ENCODE measurements at places on chromosomes 13 and 19.
A peak's percentile ranks its signal among the peaks of the same experiment; 100 is the strongest.

DNA sequence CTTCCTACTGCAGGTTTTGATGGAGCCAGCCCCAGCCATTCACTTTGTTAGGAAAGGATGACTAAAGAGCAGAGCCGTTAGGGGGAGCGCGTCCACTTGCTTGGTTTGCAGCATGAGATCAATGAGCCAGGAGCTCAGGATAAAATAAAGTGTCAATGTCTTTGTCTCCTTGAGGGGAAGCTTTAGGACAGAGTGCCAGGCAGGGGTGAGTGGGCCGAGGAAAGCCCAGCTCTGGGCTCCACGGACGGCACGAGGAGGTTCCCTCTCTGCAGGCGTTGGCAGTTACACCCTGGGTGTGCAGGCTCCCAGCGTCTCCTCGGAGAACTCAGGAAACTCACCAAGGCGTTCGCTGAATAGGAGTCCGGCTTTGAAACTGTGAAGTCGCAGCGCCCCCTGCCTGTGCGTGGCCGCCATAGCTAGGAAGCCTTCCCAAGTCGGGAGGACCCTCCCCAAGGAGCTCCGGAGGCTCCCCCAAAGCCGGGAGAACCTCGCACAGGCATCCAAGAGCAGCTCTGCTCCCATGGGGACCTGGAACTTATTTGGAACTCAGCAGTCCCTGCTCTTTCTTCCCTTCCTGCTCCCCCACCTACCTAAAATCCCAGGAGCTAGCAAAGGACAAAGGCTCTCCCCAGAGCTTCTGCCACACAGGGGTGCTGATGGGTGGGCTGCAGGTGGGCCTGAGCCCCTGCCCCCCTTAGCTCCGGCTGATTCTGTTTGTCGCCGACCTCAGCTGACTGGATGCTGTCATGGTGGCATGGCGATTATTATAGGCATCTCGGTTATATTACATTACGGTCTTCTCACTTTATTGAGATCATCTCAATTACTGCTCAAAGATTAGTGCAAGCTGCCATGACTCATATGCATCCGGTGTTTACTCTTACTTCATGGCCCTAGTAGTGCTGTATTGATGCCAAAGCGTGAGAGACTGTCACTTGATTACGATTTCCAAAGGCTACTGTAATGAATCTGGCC, 34.4 kb downstream of the GSX1 start:
- DNase-seq = peak; percentile 80

DNA sequence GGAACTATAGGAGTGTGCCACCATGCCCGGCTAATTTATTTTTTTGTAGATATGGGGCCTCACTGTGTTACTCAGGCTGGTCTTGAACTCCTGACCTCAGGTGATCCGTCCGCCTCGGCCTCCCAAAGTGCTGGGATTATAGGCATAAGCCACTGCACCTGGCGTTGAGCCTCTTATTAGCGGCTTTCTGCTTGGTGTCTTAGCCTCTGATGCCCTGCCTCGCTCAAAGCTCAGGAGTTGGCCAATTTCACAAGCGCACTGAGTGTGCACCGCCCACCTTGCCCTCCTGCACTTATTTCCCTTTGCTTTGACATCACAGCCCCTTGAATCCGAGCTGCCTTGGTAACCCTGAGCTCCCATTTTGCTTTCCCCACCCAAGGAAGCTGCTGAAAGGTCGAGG, 10.1 kb downstream of the YIPF2 start:
- DNase-seq = no peak

GRCh38 chr19:1262623-1263123, 6.5 kb upstream of the CIRBP start:
- no peak for DNase-seq

- DNase-seq = no peak
Measured at GRCh38 chr13:112781287-112781686, 91.4 kb downstream of the ATP11A start.

DNA sequence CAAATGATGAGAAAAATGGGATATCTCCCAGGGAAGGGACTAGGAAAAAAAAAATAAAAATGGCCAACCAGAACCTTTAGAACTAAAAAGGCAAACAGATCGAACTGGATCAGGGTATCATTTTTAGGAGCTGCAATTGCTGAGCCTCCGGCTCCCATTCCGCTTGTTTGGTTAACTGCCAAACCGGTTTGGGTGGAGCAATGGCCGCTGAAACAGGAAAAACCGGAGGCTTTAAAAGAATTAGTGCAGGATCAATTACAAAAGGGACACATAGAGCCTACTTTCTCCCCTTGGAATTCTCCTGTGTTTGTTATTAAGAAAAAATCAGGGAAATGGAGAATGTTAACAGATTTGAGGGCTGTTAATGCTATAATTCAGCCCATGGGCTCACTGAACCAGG, 12.7 kb upstream of the ZNF443 start:
- DNase-seq = no peak

DNA sequence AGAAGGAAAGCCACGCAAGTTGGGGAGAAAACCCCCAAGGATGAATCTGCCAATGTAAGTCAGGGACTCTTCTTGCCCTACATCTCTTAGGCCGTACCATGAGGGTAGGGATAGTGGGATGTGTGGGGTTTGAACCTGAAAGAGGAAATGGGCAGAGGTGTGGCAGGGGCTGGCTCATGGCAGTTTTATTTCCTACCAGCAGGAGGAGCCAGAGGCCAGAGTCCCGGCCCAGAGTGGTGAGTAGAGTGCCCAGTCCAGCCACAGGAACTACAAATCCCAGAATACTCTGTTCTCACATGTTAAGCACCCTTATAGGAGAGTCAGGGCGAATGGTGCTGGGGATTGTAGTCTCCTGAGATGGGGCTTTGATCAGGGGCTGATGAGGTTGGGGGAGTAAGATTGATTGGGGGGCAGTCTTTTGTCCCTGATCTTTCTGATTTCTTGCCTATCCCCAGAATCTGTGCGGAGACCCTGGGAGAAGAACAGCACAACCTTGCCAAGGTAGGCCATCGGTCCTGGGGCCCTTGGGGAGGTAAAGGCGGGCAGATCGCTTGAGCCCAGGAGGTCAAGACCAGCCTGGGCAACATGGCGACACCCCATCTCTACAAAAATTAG, 16.5 kb downstream of the VASP start:
- DNase-seq = peak; percentile 54

DNA sequence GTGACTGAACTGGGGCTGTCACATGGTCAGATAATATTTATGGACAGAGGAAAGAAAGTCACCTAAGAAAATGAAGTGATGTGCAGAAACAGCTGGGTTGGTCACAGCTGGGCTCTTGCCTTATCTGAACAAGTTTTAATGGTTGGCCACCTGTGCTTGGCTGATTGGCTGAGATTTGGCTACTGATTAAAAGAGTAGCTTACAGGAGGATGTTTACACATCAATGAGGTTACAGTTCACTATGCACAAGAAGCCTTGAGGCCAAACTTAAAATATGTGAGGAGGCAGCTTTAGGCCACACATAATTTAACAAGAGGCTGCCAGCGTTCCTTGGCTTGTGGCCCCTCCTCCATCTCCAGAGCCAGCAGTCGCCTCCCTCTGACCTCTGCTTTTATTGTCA, 99.2 kb upstream of the C1QTNF9B start:
- no peak for DNase-seq

DNA sequence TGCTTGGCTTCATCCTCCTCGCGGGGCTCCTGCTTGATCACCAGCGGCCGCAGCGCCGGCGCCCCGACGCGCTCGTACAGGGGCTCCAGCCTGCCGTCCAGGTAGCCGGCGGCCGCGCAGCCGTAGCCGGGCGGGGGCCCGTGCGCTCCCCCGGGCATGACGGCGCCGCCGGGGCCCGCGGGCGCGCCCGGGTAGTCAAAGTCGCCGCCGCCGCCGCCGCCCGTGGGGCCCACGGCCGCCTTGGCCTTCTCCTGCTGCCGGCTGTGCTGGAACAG, 497 bp downstream of the CEBPA start:
- no peak for DNase-seq

DNA sequence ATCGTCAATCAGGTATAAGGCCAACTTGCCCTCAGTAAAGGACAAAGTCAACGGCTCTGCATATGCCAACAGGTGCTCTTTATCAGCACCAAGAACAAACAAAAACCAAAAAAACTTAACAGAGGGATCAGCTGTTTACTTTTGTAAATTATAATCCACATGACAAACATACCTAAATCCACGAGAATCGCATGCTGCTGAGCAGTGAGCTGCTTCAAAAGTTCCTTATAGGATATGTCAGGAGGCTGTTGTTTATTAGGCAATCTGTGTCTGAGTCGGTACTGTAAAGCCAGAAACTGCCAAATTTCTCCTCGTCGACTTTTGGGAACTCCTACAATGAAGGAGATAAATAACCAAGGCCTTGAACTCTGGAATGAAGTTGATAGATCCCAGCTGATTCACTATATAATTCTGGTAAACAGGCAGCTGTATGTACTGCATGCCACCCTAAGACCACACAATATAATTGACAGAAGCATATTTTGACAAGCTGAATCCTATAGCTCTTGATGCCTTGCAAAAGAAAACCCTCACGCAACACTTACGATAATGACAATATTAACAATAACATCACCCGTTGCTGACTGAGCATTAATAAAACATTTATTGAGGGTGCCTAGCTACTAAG, 179.8 kb downstream of the TBC1D4 start:
- DNase-seq = no peak

DNA sequence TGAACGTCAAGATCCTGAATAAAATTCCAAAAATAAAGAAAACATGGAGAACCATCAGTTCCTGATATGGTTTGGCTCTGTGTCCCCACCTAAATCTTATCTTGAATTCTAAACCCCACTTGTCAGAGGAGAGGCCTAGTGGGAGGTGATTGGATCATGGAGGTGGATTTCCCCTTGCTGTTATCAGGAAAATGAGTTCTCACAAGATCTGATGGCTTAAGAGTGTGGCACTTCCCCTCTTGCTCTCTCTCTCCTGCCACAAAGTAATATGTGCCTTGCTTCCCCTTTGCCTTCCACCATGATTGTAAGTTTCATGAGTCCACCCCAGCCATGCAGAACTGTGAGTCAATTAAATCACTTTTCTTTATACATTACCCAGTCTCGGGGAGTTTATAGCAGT, 827.4 kb downstream of the GPC5 start:
- no peak for DNase-seq

DNA sequence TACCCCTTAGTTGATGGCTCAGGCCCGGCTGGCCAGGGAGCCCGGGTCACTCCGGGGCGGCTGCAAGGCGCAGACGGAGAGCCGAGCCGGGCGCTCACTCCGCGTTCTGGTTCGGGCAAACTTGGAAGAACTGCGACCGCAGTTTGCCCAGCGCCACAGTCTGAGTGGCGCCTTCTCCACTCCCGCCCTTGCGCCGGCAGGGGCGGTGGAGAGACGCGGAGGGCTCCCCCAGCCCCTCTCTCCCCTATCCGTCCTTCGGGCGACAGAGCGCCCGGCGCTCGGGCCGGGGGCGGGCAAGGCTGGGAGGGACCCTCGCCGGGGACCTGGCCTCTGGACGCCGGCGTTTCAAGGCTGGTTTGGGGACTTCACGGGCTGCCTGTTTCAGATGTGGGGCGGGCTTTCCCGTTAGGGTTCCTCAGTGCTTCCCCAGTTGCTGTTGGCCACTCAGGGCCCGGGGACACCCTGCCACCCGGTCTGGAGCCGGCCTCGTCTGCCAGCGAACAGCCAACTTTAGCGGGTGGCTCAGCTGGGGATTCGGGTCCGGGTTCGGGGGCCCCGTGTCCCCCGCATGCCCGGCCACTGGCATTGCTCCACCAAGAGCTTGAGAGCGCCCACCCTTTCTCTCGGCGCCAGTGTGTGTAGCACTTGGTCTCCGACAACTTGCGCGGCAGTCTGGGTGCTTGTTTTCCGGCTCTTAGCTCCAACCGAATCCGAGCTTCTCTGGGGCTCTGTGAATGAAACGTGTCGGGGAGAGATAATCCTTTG, 1.5 kb downstream of the GPC6 start:
- DNase-seq = peak; percentile 57

DNA sequence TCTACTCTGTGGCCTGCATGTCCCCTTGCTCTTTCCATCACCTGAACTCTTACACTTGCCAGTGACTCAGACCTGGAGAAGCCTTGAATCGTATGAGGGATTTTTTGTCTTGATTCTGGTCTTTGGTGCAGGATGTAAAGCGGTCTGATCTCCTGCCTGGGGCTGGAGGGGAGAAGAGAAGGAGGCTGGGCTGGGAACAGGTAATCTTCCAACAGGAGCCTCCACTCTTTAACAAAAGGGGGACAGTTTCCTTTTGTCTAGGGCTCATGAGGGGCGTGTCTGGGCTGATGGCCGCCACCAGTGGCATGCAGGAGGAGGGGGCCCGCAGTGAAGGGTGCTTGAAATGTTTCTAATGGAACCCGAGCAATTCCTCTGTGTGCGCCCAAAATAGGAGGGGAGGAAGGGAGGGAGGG, 24.7 kb downstream of the NFIX start:
- DNase-seq = no peak

DNA sequence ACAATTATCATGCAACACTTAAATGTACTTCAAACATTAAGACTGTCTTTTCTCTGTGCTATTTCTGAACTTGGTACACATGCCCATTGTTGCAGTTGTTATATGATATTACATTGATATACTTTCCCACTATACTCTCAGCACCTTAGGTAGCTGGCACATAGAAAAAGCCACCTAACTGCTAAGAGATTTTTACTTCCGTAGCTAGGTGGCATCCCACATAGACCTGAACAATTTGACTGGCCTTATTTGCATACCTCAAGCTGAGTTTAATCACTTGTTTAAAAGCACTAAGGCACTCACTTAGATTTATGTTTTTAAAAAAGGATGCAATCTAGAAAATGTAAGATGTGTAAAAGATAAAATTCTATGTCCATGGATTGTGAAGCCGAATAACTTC, 194.2 kb downstream of the POU4F1 start:
- no peak for DNase-seq

- no peak for DNase-seq
Measured at GRCh38 chr13:42547612-42548011, 26.3 kb upstream of the TNFSF11 start.

GRCh38 chr13:73722120-73722519, 412.1 kb downstream of the KLF12 start:
- no peak for DNase-seq

DNA sequence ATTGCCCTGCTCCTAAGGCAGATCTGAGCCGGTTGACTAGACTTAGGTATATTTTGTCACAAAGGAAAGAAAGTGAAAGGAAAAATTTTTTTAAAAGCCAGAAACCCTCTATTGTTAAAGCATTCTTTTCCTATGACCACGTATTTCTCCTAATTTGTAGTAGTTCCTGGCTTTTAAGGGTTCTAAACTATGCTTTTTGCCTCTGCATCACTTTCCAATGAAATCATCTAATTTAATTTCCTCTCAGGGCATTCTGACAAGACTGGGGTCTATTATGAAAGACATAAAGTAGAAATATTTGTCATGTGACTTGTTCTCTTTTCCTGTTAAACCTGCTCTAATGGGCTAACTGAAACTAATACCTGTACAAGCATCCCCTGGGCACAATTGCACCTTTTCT, 233.0 kb upstream of the PRR20A start:
- DNase-seq = no peak

Measured in C1 segment of cervical spinal cord (tissue), 14 donors.